ENCODE measurements at places on chromosomes 3 and 15. TPM values are rescaled to one million over a fixed set of nuclear protein-coding genes. Genes with fewer than 3 reads are reported as not detected.

The LRRC15 gene
- total RNA-seq: 2.5 TPM

The CCDC39 gene
- not detected for total RNA-seq

The FBXW12 gene
- not detected for total RNA-seq

The ARL14 gene
- total RNA-seq: 0.18 TPM

The MYLK gene
- total RNA-seq: 521 TPM

The GALNT15 gene
- total RNA-seq: 14.7 TPM

The HRH1 gene
- total RNA-seq: 13.1 TPM

The SLC22A14 gene
- not detected for total RNA-seq

The RTP3 gene
- total RNA-seq: not detected

The CCR5 gene
- not detected for total RNA-seq

Measured in IMR-90 (cell line).